A375 (cell line): ENCODE measurements at places on chromosomes 6 and 20. TPM values are rescaled to one million over a fixed set of nuclear protein-coding genes. Genes with fewer than 3 reads are reported as not detected.

The CST4 gene
- total RNA-seq, result not detected in 2 replicates

The PROKR2 gene
- not detected in 2 replicates for total RNA-seq

The TAB2 gene
- 11.0 and 12.3 TPM in 2 replicates for total RNA-seq

The CLPSL2 gene
- total RNA-seq, result not detected in 2 replicates

The VGLL2 gene
- 0.58 and 0.94 TPM in 2 replicates for total RNA-seq

The LTA gene
- total RNA-seq, result not detected in 2 replicates
